Activated CD4-positive, alpha-beta memory T cell treated with anti-CD3 and anti-CD28 coated beads, Interleukin-2, amount 10 ng/mL, durations not matched to agents 7 days and 5 days (primary cell): ENCODE measurements at places on chromosomes 11 and 22. TPM values are rescaled to one million over a fixed set of nuclear protein-coding genes. Genes with fewer than 3 reads are reported as not detected.
A peak's percentile ranks its signal among the peaks of the same experiment; 100 is the strongest.

DNA sequence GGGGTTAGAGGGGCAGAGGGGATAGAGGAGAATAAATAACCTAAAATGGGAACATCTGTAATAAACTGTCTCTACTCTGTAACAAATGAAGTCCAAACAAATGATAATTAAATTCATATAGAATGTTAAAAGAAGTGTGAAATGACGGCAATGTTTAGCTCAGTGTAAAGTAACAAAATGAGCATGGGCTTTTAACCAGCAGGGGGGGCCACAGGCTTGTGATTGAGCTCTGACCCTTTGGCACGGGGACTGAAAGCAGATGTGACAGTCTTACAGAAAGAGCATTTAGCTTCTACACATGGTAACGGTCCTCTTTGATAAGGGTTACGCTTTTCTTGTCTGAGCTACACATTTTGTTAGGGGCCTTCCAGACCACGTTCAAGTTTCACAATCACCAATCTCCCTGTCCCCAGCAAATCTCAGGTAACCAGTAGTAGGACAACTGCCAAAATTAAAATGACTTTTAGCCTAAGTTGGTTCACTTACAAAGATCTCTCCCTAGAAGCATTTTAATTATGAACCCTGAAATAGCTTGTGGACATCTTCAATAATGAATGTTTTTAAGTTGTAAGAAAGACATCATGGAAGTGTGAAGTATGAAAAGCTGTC is 262.5 kb downstream of the DCDC1 start:
- peak; percentile 47 for DNase-seq

NAALAD2 gene
- total RNA-seq = not detected

GRCh38 chr22:23581260-23581650 is 1.2 kb upstream of the IGLL1 start:
- DNase-seq = no peak

DNA sequence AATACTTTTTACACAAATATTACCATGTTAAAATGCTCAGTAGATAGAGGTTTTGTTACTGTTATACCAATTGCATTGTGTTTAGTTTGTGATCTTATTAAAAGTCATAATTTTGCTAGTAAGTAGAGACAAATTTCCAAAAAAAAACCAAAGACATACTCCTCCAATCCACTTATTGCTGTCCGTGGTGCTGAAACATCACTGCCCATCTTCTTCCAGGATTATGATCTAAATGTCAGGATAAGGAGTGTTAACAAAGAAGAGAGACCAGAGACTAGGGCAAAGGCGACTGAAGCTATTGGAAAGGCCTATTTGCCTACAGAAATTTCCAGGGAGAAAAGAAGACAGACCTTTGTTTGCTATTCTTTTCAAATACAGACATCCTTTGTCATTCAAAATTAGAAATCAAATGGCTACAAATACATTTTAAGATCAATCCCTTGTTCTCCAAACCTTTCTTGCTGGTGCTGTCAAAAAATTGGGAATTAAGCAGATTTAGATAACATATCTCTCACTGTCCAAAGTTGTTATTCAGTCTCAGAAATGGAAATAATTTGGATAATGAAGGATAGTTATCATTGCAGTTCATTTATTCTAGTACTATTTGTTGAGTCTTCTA is 199.7 kb downstream of the C11orf91 start:
- no peak for DNase-seq
